ENCODE measurements at places on chromosomes 6 and 20.

DNA sequence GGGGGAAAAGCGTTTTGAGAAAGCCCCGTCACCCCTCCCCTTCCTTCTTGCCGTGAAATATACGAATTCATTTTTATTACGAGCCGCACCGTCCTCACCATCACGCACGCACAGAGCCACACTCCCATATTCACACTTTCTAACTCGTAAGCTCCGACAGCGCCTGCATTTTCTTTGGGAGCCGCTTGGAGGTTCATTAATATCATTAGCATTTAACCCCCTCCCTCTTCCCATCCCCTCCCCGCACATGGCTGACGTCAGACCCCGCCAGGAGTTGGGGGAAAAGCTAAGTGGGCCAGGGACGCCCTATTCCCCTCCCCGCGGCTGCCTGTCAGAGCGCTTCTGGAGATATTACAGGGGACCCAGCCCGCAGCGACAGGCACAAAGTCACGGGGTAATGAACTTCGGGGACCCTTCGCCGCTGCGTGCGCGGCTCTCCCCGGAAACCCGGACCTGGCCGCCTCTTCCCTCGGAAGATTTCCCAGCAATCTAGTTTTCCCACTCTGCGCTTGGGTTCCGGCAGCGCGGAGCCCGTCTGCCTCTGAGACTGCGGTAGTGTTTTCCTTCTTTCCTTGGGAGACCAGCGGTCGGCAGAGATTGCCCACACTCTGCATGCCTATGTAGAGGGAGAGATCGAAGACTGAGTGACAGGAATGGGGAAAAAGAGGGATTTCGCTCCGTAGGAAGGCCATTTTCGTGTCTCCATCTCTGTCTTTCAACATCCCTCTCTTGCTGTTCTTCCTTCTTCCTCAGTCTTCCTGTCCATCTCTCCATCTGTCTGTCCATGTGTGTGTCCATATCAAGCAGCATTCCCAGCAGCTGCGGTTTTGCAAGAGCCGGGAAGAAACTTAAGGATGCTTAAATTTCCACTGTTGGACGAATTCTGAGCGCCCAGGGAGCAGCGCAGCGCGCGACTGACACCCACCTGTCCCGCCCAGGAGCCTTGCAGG lies at the start of gene NR2E1:
Gene NR2E1, plus strand, starts transcription at position 309 of the 950 bp plus-strand sequence. CDS start 744 bp downstream, outside the sequence.
- DNase-seq = no peak

DNA sequence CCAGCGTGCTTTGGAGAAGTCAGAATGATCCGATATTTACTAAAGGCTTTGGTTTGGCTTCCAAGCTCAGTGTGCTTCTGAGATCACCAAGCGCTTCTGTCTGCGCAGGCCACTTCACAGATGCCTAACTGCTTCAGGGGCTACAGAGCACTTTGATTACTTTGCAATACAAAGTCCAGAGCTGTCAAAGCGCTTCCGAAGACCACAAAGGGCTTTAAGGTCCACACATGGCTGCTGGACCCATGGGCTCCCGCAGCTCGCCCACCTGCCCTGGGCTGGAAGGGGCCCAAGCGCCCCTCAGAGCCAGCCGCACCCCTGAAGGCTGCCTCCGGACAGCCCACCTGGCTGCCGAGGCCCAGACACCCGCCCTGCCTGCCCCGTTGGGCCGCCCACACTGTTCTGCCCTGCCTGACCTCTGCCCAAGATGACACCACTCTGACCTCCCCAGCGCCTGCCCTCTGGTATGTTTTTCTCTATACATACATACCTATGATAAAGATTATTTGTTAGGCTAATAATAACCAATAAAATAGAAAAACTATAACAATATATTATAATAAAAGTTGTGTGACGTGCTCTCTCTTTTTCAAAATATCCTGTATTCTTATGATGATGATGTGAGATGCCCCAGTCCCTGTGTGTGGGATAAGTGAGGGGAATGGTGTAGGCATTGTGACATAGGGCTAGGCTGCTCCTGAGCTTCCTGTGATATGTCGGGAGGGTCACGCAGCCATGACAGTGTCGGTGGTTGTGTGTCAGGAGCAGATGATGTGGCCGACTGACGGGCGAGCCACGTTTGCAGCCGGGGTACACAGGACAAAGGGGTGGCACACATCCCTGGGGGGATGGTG lies 22.6 kb downstream of the DYNLT1 start:
- DNase-seq = no peak

DNA sequence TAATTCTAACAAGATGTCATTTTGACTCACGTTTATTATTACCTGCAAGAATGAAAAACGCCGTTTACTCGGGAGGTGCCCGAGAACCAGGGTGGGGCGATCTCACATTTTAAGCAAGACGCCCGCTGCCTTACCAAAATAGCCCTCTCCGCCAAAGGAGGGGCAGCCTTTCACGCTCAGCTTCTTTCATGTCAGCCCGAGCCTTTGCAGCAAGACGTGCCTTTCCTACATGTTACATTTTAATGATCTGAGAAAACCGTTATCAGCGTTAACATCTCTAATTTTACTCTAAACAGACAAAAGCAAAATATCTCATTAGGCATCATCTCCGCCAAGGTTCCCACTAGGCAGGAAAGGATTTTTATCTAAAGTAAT lies 2.0 kb downstream of the BACH2 start:
- DNase-seq = no peak

DNA sequence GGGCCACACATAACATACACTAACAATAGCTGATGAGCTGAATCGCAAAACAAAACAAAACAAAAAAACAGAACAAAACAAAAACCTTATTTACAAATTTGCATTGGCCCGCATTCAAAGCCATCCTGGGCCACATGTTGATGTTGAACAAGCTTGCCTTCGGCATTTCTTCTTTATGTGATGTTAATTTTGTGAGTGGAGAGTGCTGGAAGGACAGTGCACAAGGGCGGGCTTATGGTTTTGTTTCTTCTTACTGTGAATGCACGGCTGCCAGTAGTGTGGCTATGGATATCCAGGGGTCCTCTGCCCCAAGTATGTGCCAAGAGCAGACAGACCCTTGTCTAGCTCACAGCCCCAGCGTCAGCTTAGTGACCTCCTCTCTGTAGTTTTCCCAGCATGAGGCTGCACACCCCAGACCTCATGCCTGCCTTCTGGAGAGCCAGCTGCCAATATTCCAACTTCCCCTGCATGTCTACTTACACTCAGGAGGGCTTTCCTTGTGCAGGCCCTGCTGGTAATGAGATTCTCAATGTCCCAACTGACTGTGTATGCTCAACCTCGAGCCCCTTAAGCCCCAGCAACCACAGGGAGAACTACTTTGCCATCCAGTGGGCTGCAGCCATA lies 24.9 kb downstream of the ZNF292 start:
- no peak for DNase-seq

DNA sequence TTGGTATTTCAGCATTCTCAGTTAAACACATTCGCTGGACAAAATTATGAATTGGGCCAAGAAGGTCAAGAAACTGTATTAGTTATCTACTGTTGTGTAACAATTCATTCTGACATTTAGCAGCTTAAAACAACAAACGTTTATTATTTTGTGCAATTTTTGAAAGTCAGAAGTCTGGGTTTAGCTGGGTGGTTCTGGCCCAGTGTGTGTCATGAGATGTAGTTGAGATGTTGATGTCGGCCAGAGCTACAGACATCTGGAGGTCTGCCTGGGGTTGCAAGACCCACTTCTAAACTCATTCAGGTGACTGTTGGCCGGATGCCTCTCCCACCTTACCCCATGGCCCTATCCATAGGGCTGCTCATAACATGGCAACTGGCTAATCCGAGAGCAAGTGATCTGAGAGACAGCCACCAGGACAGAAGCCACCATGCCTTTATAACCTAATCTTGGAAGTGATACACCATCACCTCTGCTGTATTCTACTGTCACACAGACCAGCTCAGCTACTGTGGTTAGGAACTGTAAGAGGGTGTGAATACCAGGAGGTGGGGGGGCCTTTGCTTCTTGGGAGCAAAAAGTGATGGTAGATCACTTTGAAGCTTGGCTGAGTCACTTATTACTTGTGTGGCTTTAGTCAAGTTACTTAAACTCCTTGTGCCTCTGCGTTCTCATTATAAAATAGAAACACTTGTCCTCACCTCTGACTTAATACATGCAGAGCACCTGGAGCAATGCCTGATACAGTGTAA lies 217.0 kb upstream of the MYLIP start:
- no peak for DNase-seq

GRCh38 chr6:126027601-126028000 lies 41.3 kb downstream of the TRMT11 start:
- DNase-seq = no peak

GRCh38 chr20:33475381-33476152 lies 14.3 kb upstream of the CBFA2T2 start:
- no peak for DNase-seq

DNA sequence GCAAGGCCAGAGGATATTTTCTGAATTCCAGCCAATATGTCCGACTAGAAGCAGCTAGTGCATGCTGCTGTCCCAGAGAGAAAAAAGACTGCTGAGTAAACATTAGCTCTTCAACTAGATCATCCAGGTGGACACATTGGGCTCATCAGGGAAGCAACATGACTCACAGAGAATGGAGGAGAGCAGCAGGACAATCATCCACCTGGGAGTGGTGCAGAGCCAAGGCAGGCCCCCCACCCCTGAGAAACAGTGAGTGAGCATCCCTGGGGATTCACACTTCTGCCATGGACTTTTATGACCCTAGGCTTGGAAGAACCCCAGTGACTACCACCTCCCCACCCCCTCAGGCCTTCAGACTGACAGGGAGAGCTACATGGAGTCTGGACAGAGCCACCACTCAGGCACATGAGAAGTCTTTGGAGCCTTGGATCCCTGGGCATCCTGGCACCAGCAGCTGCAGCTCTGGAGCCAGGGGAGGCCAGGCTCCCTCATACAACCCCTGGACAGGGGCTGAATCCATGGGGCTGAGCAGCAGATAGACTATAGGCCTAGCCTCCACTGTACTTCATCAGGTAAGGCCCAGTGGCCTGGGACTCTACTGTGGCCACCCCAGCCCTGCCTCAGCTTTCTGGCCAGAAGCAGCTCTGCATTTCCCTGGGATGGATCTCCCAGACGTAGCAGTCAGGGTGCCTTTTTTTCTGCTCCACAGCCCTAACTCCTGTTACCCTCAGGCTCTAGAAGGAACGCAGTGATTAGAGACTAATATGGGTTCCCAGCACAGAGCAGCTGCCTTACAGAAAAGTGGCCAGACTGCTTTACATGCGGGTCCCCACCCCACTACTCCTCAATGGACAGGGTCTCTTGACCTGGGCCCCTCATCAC lies 82.9 kb upstream of the RNF217 start:
- DNase-seq = no peak

- no peak for DNase-seq
Measured at GRCh38 chr6:158815907-158816306, 3.3 kb downstream of the EZR start.

DNA sequence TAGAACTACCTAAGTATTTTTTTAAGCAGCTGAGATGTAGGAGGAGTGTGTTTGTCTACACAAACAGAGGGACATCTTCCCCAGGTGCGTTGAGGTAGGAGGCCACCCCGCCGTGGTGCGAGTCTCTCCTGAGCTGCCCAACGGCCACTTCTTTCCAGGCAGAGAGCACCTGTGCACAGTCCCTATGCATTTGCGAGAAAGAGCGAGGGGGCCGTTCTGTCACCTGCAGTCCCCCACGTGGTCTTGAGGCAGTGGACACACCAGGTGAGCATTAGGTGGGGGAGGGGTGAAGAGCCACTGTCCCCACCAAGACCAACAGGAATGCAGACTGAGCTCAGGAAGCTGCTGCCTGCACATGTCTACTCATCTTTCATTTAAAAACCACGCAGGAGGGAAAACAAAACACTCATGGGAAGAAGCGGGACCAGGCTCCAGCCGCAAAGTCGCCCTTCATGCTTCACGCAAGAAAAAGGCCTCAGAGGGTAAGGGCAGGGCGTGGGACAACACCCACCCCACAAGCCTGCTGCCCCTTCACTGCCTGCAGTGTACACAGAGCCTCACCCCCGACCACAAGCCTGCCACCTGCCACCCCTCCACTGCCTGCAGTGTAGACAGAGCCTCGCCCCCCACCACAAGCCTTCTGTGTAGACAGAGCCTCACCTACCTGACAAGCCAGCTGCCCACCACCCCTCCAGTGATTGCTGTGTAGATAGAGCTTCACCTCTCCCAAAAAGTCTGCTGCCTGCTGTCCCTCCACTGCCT lies 142.0 kb downstream of the DLL1 start:
- no peak for DNase-seq

- no peak for DNase-seq
Measured at GRCh38 chr20:3128275-3128984, 31.2 kb downstream of the FASTKD5 start.

- no peak for DNase-seq
Measured at GRCh38 chr6:131116755-131117360, 18.4 kb upstream of the AKAP7 start.

DNA sequence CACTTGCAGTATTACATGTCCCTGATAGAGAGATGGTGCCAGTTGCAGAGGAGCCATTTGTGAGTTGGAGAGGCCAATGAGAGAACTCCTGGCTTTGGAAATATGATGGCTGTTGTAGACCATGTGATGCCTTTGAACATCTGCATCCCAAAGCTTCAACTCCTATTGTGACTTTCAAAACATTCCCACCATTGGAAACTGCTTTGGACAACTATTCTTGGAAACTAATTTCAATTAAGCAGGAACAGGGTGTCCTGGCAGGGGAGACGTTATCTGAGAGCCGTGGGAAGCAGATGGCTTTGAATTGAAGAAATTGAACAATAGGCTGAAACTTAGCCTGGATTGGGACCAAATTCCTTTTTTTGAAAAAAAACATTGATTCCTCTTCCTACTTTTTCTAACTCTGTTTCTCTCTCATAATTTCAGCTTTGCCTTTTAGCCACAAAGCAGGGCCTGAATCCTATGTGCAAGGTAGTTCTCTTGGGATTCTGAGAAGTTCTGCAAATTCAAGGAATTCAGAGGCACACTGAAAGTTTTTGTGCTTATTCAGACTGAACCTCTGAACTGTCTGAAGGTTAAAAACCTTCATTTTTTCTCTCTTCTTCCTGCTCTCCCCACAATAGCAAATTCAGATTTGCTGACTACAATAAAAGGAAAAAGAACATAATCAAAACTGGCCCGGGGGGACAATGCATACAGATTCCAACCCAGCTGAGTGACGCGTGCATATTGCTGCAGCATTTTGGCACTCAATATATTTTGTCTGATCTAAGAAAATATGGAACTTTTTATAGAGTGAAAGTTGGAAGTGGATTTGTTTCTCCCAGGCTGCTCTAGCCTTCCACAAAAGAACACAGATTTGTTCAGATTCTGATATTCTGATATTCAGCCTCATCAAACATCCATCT lies 720.4 kb upstream of the CHD6 start:
- no peak for DNase-seq

DNA sequence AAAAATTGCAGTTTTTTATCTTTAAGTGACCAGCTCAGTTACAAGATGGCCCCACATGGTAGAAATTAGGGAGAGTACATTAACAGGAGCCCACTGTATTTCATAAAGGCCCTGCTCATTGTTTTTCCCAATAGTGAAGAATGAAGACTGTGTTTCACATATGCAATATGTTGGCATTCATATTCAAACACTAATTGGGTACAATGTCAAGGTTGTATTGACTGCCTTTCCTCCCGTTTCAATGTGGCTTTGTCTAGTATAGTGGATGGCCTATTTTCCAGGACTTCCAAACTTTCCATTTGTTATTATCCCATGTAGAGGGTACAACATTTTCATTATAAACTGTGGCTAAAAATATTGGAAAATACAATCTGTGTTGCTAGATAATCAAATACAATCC lies 51.3 kb downstream of the HDDC2 start:
- DNase-seq = no peak

GRCh38 chr6:93555292-93555691 lies 135.9 kb upstream of the EPHA7 start:
- DNase-seq = no peak

- no peak for DNase-seq
Measured at GRCh38 chr20:44897133-44897532, 11.6 kb downstream of the YWHAB start.

GRCh38 chr20:53294804-53295203 lies 298.8 kb downstream of the ZNF217 start:
- DNase-seq = no peak

- DNase-seq = no peak
Measured at GRCh38 chr6:56655996-56656395, 13.3 kb upstream of the DST start.

All from GM04503 (cell line).